Body of pancreas (tissue), 4 donors: ENCODE measurements at places on chromosomes 6 and 20. TPM values are rescaled to one million over a fixed set of nuclear protein-coding genes. Genes with fewer than 3 reads are reported as not detected.

DNA sequence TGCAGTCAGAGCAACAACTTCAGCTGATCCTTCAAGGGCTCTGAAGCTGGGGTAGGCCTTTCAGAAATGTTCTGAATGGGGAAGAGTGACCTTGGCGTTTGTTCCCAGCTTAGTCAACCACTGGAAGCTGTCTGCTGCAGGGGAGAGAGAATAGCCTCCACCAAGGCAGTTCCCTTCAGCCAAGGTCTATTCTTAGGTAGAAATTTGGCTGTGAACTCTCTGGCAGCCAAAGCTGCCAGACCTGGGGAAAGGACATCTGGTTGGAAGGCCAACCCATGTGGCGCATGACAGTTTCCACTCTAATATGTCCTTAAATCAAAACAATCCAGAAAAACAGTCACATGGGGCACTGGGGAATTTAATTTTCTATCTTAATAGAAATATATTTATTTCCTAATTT is 60.1 kb downstream of the FBXO5 start:
- DNase-seq = no peak
- no peaks in the 10 kb centered on the region for H3K36me3 ChIP-seq
- no peaks in the 10 kb centered on the region for H3K27me3 ChIP-seq
- no peaks in the 10 kb centered on the region for H3K4me1 ChIP-seq

The MYL9 gene
- 26.7 TPM for total RNA-seq

- no peaks in the 10 kb centered on the region for H3K27me3 ChIP-seq
- H3K27ac ChIP-seq = no peak overlapping the region
- H3K36me3 ChIP-seq = no peaks in the 10 kb centered on the region
Measured at GRCh38 chr6:24100024-24100769, 25.8 kb upstream of the NRSN1 start.

DNA sequence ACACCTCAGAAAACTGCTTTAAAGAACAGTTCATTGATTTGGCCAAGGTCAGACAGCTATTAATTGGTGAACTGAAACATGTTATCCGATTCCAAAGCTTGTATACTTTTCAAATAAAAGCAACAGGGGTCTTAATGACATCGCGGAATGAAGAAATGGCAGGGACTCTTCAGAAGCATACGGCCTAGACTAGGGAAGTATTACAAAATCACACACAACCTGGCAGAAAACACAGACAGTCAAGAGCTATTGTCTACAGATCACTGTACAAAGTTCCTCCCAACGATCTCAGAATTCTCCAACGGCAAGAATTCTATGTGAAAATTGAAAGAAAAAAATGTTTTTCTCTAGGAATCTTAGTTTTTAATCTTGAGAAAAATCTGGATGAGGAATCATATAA is 105.5 kb downstream of the PTPRK start:
- H3K4me1 ChIP-seq = peaks cover 5% of the 10 kb centered on the region
- H3K27me3 ChIP-seq = no peaks in the 10 kb centered on the region
- H3K27ac ChIP-seq = no peak overlapping the region
- no peak overlapping the region for H3K4me3 ChIP-seq
- DNase-seq = no peak

DNA sequence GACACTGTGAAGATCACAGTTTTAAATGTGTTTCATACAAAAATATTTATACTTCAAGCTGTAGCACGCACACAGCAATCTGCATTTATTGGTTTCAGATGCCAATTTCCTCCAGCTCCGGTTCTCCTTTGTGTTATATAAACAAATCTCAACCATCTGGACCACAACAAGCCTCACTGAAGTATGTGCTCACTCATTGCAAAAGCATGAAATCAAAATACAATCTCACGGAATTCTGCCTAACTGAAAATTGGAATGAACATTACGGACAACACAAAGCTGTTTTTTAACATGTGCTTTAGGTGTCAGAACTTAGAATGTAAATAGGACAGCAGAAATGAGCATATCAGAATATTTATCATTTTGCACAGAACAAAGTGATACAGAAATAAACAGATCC is 38.0 kb downstream of the RCAN2 start:
- H3K27me3 ChIP-seq = no peaks in the 10 kb centered on the region
- H3K36me3 ChIP-seq = no peaks in the 10 kb centered on the region
- peaks cover 6% of the 10 kb centered on the region for H3K4me1 ChIP-seq
- no peak overlapping the region for H3K27ac ChIP-seq

GRCh38 chr6:162260027-162260426 is 467.5 kb downstream of the PRKN start:
- H3K27ac ChIP-seq = no peak overlapping the region
- DNase-seq = no peak
- H3K4me1 ChIP-seq = no peaks in the 10 kb centered on the region
- H3K27me3 ChIP-seq = no peaks in the 10 kb centered on the region

DNA sequence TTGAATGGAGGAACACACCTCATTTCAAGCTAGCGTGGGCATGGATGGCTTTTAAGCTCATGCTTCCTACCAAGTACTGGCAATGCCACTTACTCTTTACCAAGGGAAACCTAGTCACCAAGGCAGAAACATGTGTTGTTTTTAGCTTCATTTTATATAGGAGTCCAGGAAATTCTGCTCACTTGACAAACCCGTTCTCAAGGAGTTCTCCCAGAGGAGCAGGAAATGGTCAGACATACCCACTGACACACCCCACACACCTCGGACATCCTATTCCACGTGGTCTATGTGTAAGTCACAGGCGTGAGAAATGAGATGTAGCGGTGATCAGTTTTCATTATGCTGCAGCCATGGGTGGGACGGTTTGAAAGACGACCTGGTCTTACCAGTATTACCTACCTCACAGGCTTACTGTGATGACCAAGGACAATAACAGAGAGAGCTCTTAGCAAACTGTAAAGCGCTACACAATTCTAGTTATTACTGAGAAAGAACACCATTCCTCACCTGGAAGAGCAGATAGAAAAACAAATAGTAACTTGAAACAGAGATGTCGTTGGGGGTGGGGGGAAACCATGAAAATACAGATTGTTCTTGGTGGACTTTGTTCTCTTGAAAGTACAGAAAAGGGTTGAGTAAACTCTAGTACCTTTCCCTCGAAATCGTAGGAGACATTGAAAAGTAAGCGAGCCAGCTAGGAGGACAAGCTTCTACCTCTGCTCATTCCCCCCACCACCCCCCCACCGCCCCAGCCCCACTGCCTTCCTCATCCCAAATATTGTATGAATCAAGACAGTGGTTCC is 1.7 kb downstream of the CNKSR3 start:
- peak; percentile 52 for DNase-seq
- H3K36me3 ChIP-seq = no peaks in the 10 kb centered on the region
- H3K27ac ChIP-seq = peak overlapping the region; percentile 96
- peaks cover 57% of the 10 kb centered on the region for H3K4me1 ChIP-seq
- H3K27me3 ChIP-seq = no peaks in the 10 kb centered on the region

DNA sequence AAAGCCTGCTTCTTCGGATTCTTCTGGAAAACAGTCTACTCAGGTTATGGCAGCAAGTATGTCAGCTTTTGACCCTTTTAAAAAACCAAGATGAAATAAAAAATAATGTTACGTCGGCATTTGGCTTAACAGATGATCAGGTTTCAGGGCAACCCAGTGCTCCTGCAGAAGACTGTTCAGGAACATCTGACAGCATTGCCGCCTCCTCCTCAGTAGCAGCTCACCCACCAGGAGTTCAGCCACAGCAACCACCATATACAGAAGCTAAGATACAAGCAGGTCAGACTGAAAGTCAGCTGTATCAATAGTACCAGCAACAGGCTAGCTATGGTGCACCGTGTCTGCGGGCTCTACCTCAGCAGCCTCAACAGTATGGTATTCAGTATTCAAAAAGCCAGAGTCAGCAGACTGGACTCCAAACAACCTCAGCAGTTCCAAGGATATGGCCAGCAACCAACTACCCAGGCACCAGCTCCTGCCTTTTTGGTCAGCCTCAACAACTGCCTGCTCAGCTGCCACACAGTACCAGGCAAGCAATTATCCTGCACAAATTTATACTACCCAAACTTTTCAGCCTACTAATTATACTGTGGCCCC is 51.9 kb downstream of the BTBD9 start:
- no peak overlapping the region for H3K4me3 ChIP-seq
- H3K4me1 ChIP-seq = no peaks in the 10 kb centered on the region
- no peak overlapping the region for H3K27ac ChIP-seq
- no peak for DNase-seq
- no peaks in the 10 kb centered on the region for H3K27me3 ChIP-seq

The BTBD3 gene
- 23.1 TPM for total RNA-seq

The KCNK17 gene
- total RNA-seq = 1.6 TPM

The COL19A1 gene
- total RNA-seq = 0.26 TPM

The TP53INP2 gene
- 3.4 TPM for total RNA-seq

The ARFGEF3 gene
- 13.5 TPM for total RNA-seq

The PRRT1 gene
- not detected for total RNA-seq

DNA sequence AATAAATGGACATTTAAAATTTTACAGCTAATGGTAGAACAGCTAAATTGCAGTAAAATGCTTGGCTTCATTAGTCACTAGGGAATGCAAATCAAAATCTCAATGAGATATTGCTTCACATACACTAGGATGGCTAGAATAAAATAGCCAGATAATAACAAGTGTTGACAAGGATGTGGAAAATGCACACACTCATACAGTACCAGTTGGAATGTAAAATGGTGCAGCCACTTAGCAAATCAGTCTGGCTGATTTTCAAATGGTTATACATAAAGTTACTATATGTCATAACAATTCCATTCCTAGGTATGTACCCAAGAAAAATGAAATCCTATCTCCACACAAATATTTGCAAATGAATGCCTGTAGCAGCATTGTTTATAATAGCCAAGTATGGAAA is 452.1 kb downstream of the HDGFL1 start:
- no peaks in the 10 kb centered on the region for H3K36me3 ChIP-seq
- no peak overlapping the region for H3K4me3 ChIP-seq
- no peaks in the 10 kb centered on the region for H3K27me3 ChIP-seq
- no peaks in the 10 kb centered on the region for H3K4me1 ChIP-seq

DNA sequence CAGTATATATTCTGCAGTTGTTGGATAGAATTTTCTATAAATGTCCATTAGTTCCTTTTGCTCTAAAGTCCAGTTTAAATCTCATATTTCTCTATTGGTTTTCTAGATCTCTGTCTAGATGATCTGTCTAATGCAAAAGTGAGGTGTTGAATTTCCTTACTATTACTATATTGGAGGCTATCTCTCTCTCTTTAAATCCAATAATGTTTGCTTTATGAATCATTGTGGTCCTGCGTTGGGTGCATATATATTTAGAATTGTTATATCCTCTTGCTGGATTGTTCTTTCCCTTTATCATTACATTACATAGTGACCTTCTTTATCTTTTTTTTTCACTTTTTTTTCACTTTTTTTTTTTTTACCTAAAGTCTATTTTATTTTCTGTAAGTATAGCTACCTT is 208.5 kb upstream of the ASCC3 start:
- no peak overlapping the region for H3K4me3 ChIP-seq
- DNase-seq = no peak
- H3K27ac ChIP-seq = no peak overlapping the region
- no peaks in the 10 kb centered on the region for H3K36me3 ChIP-seq
- no peaks in the 10 kb centered on the region for H3K4me1 ChIP-seq
- H3K27me3 ChIP-seq = no peaks in the 10 kb centered on the region

DNA sequence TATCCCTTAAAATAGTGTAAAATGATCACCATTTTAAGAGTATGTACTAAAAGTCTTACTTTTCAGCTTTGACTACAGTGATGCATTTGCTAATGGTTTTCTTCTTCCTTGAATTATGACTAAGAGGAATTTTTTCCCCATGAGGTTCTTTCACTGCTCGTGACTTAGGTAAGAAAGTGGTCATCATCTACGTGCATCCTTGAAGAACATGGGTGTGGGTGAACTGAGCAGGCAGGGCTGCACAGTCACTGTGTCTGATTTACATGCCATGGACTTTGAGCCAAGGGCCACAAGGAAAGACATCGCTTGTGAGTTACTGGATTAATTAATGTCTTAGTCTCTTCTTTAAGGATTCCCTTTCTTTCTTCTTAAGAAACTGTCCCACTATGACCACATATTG is 33.3 kb downstream of the NQO2 start:
- no peak for DNase-seq
- H3K27me3 ChIP-seq = no peaks in the 10 kb centered on the region
- H3K4me1 ChIP-seq = no peaks in the 10 kb centered on the region
- no peak overlapping the region for H3K27ac ChIP-seq
- H3K36me3 ChIP-seq = no peaks in the 10 kb centered on the region
- H3K4me3 ChIP-seq = no peak overlapping the region

The FAXC gene
- 0.33 TPM for total RNA-seq

DNA sequence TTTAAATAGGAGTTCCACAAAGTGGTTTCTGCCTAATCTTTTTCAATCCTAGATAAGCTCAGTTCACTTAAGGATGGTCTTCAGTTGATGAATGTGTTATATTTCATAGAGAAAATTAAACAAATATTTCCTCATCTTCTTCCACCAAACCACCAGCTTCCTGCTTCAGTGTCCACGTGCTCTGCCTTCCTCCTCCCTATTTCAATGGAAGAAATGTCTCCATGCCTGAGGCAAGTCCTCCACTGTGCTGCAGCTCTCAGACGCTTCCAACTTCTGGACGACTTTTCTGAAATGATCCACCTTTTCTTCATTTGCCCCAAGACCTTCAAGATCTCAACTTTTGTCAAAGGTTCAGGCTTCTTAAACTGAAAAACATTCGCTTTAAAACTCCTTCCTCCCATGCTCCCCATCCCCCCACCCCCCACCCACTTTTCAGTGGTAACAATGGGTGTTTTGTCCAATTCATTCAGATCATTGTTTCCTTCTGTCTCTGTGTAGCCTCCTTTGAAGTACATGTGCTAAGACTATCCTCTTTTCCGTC is 25.3 kb upstream of the FABP7 start:
- H3K27ac ChIP-seq = peak overlapping the region; percentile 23
- no peaks in the 10 kb centered on the region for H3K27me3 ChIP-seq
- DNase-seq = no peak

DNA sequence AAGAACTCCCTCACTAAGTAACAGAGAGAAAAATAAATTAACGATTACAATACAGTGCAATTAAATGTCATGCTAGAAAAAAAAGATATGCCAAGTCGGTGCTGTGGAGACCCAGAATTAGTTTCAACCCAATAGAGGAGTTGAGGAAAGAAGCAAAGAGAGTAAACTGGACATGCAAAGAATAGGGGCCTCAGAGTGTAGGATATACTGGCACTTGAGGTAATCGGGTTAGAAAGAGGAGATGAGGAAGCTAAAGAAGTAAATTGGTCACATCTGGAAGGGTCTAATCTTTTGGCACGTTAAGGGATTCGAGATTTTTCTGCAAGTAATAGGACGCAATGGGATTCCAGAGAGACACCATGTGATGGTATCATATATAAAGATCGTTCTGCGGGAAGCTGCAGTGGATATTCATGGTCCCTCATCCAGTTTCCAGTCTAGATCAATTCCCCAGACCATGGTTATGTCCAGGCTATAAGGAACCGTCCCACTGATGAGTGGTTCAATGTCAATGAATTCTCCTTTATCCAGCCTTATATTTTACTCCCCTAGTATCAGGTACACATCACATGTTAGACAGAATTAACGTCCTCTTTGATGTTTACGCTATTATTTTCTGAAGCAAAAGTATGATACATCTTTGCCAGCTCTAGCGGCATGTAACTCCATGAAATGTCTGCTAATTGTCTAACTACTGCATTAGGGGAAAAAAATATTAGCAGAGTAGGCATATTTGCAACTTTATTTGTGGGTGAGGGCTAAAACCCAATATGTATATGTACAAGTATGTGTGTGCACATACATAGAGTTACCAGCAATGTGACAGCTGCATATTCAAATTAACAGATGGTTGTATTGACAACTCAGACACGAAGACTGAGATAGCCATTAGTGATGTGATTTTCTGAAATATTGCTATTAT is 1.1 kb upstream of the TBC1D32 start:
- peaks cover 15% of the 10 kb centered on the region for H3K4me1 ChIP-seq
- DNase-seq = no peak

The MMP24 gene
- total RNA-seq = 9.3 TPM

The RNASET2 gene
- total RNA-seq = 66.3 TPM
